ENCODE measurements at places on chromosomes 7 and 10.

DNA sequence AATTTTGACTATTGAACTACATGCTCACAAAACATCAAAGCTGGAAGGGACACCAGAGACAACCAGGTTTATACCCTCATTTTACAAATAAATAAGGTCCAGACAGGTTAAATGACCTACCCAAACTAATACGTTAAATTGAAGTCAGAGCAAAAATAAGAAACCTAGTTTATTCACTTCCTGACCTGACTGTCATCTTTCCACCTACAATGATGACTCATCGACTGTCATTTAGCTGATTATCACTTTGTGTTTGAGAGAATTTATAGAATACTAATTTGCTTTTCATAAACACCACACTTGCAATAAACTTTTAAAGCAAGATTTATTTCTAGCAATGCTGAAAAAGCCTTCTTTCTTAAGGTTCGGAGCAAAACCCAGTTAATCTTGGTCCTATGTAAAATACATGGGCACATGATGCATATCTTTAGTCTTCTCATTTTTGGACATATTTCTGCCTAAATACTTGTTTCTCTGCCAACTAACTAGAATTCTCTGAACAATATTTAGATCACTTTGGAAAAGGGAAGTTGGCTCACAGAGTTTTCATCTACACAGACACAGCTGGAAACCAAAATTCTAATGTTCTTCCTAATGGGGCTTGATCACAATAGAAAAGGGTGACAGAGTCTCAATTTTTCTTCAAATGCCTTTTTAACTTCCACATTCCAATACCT, 16.7 kb upstream of the LRRN3 start:
- no peak for DNase-seq

DNA sequence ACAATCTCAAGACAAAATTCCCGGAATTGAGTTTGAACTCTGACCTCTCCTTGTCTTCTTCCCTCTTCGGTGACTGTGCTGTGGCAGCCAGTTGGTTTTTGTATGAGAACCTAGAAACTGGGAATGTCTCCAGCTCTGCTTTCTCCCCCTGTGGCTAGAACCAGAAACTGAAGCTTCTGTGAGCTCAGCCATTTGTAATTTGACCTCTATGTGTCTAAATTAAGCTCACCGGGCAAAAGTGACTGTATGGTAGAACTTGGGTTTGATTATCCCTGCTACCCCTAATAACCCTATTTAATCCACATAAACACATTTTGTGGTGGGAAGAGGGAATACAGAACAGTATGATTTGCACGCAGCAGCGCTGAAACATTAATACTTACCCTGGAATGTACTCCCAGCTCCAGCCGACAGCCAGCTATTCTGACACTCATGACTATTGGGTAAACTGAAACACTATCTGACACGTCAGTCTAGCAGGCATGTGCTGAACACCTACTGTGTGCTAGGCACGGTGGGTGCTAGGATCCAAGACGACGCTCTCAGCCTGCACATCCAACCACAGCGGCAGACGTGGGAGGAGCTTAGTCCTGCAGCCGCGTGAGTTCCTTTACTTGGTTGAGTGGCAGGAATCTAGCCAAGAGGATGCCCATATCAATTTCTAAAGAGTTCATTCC, 324.8 kb downstream of the SFMBT2 start:
- no peak for DNase-seq

- no peak for DNase-seq
Observed at GRCh38 chr10:44908066-44908749, 2.9 kb upstream of the TMEM72 start.

- DNase-seq: no peak
Observed at GRCh38 chr10:123809632-123810031, 82.0 kb downstream of the CPXM2 start.

- DNase-seq: no peak
Observed at GRCh38 chr7:18429547-18429946, 66.0 kb upstream of the HDAC9 start.

DNA sequence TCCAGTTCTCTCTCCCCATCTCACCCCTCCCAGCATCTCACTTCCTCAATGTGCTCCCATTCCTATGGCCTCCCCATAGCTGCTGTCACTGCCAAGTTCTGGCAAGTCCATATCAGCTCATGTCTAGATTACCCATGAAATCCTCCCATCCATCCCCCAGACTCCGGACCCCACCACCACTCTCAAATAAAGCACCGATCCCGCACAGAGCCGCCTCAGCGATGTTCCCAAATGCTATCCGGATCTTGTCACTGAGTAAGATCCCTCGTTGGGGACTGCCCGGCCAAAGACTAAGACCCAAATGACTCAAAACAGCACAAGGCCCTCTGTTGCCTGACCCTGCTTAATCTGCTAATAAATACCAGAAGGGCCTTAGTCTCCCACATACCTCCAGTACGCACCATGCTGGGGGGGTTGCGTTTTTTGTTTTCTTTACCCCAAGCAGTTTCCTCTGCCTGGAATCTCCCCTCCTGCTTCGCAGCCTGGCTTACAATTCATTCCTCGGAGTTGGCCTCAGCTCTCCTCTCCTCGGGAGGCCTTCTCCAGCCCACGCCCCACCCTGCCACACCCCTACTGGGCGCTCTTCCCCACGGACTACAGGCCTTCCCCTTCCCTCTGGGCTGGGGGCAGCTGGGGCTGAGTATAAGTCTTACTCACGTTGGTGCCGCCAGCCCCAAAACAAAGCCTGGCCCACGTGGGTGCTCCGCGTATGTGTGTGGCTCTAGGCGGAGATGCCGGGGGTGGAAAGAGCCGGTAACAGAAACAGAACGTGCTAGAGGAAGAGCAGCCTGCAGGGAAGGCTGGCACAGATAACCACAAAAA, 1.8 kb upstream of the DUSP5 start:
- DNase-seq: peak; percentile 60

GRCh38 chr7:41994746-41995110, 242.3 kb downstream of the GLI3 start:
- no peak for DNase-seq

Data from activated CD4-positive, alpha-beta T cell treated with anti-CD3 and anti-CD28 coated beads, Interleukin-2, amount 50 U/mL, for 1 hour (primary cell).